ENCODE measurements at places on chromosomes 1 and 21.

GRCh38 chr1:107514841-107515240, 374.0 kb downstream of the NTNG1 start:
- no peak for DNase-seq

GRCh38 chr1:158046715-158047510, 53.5 kb downstream of the KIRREL1 start:
- no peak for DNase-seq

DNA sequence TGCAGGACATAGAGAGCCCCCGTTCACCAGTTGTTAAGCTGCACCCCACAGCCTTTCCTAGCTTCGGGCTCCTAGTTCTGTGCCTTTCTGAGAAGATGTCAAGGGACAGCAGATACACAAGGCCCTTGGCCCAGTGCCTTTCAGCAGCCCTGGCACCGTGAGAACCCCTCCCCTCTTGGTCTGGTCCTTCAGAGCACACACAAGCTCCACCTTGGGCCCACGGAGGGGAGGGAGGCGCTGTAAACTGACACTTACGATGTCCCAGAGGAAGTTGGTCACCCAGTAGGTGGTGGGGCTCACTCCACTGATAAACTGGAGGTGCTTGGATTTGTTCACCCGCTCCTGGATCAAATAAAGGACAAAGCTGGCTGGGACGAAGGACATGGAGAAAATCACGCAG, 101.6 kb downstream of the ABCA4 start:
- DNase-seq = no peak

GRCh38 chr1:225897595-225898514, 8.9 kb upstream of the LEFTY1 start:
- DNase-seq = peak; percentile 21

DNA sequence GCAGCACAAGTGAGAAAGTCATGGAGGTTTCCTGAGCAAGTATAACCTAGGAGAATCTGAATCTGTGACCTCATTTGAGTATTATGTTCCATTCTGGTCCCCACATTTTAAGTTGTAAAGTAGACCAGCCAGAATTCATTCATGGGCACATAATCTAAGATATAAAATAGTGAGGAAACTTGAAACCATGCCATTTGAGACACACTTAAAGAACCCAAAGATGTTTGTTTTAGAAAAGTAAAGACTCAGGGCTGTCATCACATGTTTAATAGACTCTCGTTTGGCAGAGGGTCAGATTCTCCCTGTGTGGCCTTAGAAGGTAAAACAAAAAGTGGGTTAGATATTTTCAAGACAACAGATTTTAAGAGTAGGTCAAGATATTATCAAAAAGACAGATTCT, 6.4 kb downstream of the SZT2 start:
- no peak for DNase-seq

- DNase-seq = no peak
Observed at GRCh38 chr1:40092241-40092640, 4.8 kb downstream of the PPT1 start.

DNA sequence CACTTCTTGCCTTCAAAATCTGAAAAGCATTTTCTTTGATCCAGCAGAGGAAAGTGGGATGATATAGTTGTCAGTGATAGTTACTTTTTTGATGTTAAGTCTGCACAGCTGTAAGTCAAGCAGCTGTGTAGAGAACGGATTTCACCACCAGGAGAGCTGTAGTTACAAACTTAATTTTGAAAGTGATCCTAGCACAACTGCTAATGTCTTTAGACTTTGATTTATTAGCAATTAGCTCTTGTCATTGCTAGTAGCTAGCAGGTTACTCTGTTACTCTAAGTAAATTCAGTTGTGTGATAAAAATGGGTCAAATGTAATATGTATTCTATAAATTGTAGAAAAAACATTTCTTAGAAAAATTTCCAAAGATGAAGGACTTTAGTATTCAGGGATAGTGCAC, 46.0 kb downstream of the ALG6 start:
- DNase-seq = no peak

- no peak for DNase-seq
Observed at GRCh38 chr1:153386500-153386901, 4.4 kb downstream of the S100A8 start.

GRCh38 chr1:226033582-226033981, 28.9 kb upstream of the H3-3A start:
- DNase-seq = no peak

DNA sequence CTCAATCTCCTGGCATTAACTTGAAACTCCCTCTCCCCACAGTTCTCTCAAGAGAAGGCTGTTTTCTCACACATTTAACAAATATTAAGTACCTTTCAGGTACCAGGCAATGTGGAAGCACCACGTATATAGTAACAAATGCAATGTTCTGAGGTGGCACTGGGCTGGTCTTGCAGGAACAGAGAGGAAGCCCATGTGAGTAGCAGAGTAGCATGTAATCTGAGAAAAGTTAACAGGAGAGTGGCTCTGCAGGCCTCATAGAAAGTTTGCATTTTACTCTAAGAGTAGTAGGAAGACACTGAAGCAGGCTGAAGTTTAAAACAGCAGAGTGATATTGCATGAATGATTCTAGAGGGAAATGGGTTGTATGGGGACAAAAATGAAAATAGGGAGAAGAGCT, 21.0 kb downstream of the ZNF281 start:
- no peak for DNase-seq

GRCh38 chr1:211939876-211940468, 95.4 kb downstream of the INTS7 start:
- DNase-seq = no peak

DNA sequence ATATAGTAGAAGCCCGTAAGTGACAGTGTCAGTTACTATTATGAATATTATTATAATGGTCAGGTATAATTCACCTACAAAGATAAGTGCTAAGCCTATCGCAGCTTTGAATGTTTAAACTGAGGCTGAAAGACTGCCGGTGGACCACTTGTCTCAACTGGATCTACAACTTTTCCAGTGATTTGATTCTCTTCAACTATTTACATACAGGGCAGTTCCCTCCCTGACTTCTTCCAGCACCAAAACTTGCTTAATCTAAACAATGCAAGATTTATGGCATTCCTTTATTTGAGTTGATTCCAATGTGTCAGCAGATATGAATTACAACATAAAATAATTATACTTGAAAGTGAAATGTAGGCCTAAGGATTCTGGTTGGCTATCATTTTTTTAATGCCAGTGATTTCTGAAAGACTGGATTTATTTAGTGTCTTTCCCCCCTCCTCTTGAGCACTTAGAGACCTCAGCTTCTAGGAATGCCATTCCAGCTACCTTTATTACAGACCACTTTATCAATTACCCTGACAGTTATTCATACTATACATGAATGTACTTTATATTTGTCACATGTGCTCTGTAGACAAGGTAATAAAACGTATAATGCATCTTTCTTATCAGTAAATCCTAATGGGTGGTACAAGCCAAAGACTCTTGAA, 153.3 kb upstream of the C8B start:
- DNase-seq = no peak

DNA sequence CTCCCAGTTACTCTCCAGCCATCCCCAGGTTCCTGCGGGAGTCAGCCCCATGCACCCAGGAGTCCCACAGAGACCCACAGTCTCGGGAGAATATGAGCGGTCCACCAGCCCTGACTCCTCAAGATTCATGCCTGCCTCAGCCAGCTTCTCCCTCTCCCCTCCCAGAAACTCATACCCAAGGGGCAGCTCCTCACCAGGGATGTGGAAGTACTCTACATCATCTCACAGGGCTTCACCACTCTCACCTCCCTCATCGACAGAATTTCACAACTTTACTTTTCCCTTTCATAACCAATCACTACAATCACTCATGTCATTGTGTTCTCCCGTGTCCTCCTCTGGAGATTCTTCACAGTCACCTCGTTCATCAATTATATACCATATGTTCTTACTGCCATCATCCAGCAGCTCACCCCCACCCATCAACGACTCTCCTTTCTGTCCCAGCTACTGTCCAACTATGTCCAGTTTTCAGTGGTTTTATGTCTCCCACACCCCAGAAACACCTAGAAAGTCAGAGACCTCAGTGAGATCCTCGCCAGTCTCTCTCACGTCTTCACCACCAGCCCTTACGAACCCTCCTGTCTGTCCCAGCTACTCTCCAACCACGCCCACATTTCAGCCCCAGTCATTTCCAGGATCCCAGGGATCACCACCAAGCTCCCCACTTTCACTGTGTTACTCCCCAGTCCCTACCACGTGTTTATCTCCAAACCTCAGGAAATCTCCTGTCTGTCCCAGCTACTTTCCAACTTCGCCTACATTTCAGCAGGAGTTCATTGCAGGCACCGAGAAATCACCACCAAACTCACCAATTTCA, 1530.1 kb upstream of the TPTE start:
- no peak for DNase-seq

GRCh38 chr1:188903241-188903640, 1574.4 kb downstream of the BRINP3 start:
- no peak for DNase-seq

- no peak for DNase-seq
Observed at GRCh38 chr1:180412583-180412982, 89.8 kb downstream of the ACBD6 start.

- no peak for DNase-seq
Observed at GRCh38 chr1:107378866-107379265, 238.0 kb downstream of the NTNG1 start.

DNA sequence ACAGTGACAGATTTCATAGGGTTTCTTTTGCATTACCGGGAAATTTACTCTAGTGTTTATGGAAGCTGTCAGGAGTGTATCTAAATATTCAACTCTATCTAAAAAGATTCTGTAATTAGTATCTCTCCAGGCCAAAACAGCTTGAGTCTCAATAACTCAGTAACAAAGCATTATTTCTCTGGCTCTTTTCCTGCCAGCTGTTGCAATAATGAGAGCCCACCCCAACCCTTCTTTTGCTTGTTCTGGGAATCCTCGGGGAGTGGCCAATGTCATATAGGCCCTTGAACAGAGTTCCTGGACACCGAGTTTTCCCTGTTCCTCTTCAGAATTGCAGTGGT, 120.1 kb upstream of the SGIP1 start:
- DNase-seq = no peak

GRCh38 chr1:184655185-184655584, 99.5 kb downstream of the EDEM3 start:
- DNase-seq = no peak

DNA sequence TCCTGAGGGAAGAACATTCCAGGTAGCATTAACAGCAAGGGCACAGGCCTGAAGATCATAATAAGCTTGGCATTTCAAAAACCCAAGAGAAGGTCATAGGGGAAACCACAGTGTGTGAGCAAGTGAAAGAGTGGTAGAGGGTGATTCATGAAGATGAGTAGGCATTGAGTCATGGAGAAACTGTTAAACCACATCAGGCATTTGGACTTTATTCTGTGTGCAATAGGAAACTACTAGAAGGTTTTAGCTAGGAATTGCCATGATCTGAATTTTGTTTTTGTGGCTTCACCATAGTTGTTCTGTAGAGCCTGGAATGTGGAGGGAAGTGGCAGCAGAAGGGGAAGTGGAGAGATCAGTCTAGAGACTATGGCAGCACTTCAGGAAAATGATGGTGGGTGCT, 359.0 kb upstream of the PTBP2 start:
- DNase-seq = no peak

- DNase-seq = no peak
Observed at GRCh38 chr1:153985941-153986761, at the start of gene RAB13. Gene RAB13 (minus strand): TSS chr1:153986339. CDS start chr1:153986236, 103 bp downstream.

DNA sequence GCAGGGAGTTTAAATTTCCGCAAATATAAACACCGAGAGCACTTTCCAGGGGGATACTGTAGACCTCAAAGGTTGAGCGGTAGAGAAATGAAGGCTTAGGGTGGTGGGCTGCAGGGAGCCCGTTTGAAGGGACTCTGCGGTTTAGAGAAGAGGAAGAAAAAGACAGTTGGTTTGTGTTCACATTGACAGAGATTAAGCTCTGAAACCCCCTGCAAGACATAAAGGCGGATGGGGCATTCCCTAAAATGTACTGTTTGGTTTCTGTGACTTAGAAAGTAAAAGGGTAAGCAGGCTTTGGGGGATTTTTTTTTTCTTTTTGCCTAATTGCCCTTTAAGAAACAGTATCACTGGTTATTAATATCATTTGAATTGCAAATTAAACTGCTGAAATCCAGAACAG, 1.3 kb downstream of the KAZN start:
- no peak for DNase-seq

DNA sequence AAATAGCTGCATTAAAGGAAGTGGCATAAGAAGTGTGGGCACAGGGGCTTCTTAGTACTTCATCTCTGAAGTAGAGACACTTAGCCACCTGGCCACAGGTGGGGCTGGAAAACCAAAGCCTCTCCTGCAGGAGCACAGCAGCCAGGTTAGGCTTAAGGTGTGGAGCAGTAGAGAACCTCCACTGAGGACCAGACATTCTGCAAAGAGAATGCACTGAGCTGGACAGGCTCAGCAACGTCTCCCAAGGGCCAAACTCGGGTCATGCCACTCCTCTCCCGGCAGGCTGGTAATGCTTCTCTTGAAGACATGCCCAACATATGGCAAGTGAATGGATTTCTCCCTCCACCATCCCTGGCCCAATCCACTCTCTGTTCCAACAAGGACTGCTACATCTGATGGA, 33.0 kb upstream of the LRRC38 start:
- DNase-seq = no peak

DNA sequence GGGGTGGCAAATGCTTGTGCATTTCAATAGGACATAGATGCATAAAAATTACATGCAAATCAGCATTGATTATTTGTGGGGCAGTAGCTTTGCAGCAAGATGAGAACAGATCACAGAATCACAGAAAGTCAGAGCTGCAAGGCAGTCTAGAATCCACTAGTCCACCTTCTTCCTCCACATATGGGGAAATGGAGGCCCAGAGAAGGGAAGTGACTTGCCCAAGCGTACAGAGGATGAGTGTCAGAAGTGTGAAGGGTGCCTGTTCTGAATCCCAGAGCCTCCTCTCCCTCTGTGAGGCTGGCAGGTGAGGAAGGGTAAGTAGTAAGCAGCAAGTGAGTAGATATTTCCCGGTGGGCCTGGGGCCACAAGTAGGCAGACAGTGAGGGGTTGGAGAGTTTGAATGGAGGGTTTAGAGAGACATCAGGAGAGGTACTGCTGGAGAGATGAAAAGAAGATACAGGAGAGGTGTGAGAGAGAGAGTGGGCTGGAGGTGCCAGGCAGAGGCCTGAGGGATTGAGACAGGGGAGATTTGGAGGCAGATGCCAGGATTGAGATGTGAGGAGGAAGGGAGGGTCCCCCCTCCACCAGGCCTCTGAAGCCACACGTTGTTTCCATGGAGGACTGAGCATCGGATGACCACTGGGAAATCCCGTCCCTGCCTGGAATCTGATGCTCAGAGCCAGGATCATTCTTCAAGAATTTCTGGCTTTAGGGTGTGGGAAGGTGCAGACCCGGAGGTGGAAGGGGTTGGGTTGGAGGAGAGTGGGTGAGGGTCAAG, 4.8 kb upstream of the MYOG start:
- DNase-seq = no peak

GRCh38 chr1:52454127-52454526, 49.7 kb downstream of the PRPF38A start:
- DNase-seq = no peak

Data from T-helper 17 cell (primary cell).